ENCODE measurements at places on chromosomes 2 and 18. TPM values are rescaled to one million over a fixed set of nuclear protein-coding genes. Genes with fewer than 3 reads are reported as not detected.

The IL1RL1 gene
- not detected for total RNA-seq

The PER2 gene
- total RNA-seq: 7.5 TPM

GRCh38 chr2:144511937-144512336, 8.0 kb downstream of the ZEB2 start:
- DNase-seq: peak; percentile 24
- peak overlapping the region; percentile 98 for H3K27ac ChIP-seq
- peaks cover 38% of the 10 kb centered on the region for H3K36me3 ChIP-seq
- peaks cover 65% of the 10 kb centered on the region for H3K4me1 ChIP-seq
- H3K4me3 ChIP-seq: peak overlapping the region; percentile 66

DNA sequence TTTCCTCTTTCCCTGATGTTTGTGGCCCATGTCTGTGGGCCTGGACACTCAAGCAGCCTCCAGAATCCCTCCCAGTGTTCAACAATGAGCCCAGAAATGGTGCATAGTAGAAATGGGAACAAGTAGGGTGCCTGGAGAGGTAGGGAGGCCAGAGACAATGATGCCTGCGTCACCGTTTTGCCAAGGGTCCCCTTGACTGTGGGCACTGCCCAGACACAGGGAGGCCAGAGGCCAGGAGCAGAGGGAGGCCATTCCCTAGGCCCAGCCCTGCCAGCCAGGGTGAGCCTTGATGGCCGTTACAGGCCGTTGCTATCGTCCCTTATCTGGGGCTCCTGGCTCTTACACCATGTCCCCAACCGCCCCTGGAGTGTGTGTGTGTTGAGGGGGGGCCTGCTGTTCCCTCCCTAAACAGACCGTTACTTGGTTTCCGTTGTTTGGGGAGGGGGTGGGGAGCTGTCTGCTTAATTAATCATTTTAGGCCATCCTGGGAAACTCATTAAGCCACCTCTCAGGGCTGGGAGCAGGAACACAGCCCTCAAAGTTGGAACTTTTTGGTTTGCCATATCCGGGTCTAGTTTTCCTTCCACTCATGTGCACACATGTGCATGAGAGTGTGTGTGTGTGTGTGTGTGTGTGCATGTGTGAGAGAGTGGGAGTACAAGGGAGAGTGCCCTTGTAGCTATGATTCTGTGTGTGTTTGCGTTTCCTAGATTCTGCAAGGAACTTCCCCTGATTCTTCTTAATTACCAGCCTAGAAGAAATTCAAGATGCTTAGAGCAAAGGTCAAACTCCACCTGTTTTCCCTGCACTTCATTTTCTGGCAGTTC, 135.2 kb upstream of the HAAO start:
- no peak for DNase-seq
- no peak overlapping the region for H3K4me3 ChIP-seq
- peaks cover 35% of the 10 kb centered on the region for H3K4me1 ChIP-seq
- H3K36me3 ChIP-seq: no peaks in the 10 kb centered on the region

DNA sequence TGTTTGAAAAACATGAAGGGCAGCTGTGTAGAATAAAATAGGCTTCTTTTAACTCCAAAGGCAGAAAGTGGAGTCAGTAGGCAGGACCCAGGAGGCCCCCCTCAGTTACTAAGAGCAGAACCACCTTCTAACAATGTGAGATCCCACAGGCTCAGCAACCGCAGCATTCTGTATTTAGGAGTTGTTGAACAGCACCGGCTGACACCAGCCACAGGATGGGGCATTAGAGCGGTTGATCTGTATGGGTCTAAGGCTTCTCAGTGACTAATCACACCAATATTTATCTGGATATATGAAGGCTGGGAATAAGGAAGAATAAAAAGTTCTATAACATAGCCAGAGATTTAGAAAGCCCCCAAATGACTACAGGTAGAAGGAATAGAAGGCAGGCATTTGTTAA, 51.7 kb downstream of the MYO5B start:
- H3K27ac ChIP-seq: no peak overlapping the region
- no peaks in the 10 kb centered on the region for H3K4me1 ChIP-seq

- no peak for DNase-seq
- H3K27ac ChIP-seq: no peak overlapping the region
- H3K36me3 ChIP-seq: no peaks in the 10 kb centered on the region
- H3K4me1 ChIP-seq: no peaks in the 10 kb centered on the region
- H3K4me3 ChIP-seq: no peak overlapping the region
- peaks cover 56% of the 10 kb centered on the region for H3K27me3 ChIP-seq
Observed at GRCh38 chr18:33581856-33582255, 3.8 kb downstream of the ASXL3 start.

The PJVK gene
- 1.9 TPM for total RNA-seq

DNA sequence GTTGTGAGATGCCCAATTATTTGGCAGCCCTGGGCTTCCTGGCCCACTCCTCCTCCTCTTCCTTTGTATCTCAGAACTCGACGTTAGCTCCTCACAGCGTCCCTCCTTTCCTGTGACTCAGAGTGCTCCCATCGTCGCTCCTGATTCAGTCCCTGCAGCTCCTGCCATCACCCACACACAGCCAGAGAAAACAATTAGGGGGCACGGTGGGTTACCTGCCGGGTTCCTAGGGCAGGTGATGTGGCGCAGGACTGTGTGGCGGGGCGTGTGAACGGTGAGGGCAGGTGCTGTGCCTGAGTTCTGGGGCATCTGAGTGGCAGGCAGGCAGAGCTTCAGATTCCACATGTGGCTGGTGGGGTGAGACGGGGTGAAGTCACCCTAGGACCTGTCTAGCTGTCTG, 42.6 kb downstream of the GLI2 start:
- no peak overlapping the region for H3K4me3 ChIP-seq
- H3K4me1 ChIP-seq: peaks cover 23% of the 10 kb centered on the region
- no peaks in the 10 kb centered on the region for H3K36me3 ChIP-seq
- H3K27ac ChIP-seq: no peak overlapping the region
- no peak for DNase-seq

The SALL3 gene
- not detected for total RNA-seq

GRCh38 chr18:57057890-57058289, 89.0 kb upstream of the BOD1L2 start:
- no peaks in the 10 kb centered on the region for H3K36me3 ChIP-seq
- peaks cover 35% of the 10 kb centered on the region for H3K27me3 ChIP-seq
- H3K4me3 ChIP-seq: no peak overlapping the region
- H3K4me1 ChIP-seq: no peaks in the 10 kb centered on the region
- DNase-seq: no peak

- H3K27me3 ChIP-seq: no peaks in the 10 kb centered on the region
- DNase-seq: no peak
- H3K4me3 ChIP-seq: no peak overlapping the region
- peaks cover under 1% of the 10 kb centered on the region for H3K4me1 ChIP-seq
- H3K36me3 ChIP-seq: no peaks in the 10 kb centered on the region
- no peak overlapping the region for H3K27ac ChIP-seq
Observed at GRCh38 chr2:65630643-65631042, 198.2 kb upstream of the SPRED2 start.

The DSG2 gene
- not detected for total RNA-seq

- H3K27me3 ChIP-seq: no peaks in the 10 kb centered on the region
- no peak overlapping the region for H3K27ac ChIP-seq
- no peak for DNase-seq
- no peaks in the 10 kb centered on the region for H3K4me1 ChIP-seq
- H3K36me3 ChIP-seq: no peaks in the 10 kb centered on the region
- H3K4me3 ChIP-seq: no peak overlapping the region
Observed at GRCh38 chr2:182883451-182883850, 17.0 kb upstream of the FRZB start.

- H3K27ac ChIP-seq: no peak overlapping the region
- H3K4me3 ChIP-seq: no peak overlapping the region
- H3K27me3 ChIP-seq: no peaks in the 10 kb centered on the region
Observed at GRCh38 chr18:63431180-63431579, 8.9 kb upstream of the VPS4B start.

The RAB27B gene
- total RNA-seq: not detected

DNA sequence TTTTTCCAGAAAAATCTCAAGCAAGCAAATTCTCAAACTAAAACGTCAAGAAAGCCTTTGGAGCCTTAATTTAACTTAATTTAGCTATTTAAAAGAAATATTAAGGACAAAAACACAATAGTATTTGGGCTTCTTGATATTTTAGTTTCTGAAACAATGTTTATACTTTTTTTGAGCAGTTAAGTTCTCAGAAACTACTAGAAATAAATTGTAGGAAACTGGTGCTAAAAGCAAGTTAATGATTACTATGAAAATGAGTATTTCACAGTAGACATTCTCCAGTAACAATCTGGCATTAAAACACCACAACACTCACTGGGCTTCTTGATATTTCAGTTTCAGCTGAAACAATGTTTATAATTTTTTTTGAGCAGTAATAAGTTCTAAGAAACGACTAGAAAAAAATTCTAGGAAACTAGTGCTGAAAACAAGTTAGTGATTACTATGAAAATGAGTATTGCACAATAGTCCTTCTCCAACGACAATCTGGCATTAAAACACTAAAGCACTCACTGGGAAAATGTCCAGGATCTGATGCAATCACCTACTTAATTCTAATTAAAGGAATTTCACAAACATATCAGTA, 45.1 kb downstream of the TRAK2 start:
- DNase-seq: peak; percentile 80
- peak overlapping the region; percentile 38 for H3K4me3 ChIP-seq
- no peaks in the 10 kb centered on the region for H3K27me3 ChIP-seq
- H3K4me1 ChIP-seq: peaks cover 62% of the 10 kb centered on the region

The C2orf81 gene
- 1.6 TPM for total RNA-seq

GRCh38 chr2:1168846-1169245, 218.2 kb downstream of the SNTG2 start:
- no peaks in the 10 kb centered on the region for H3K4me1 ChIP-seq
- DNase-seq: no peak
- H3K4me3 ChIP-seq: no peak overlapping the region

GRCh38 chr18:50816419-50817166, 3.2 kb downstream of the MRO start:
- no peak for DNase-seq
- no peak overlapping the region for H3K4me3 ChIP-seq
- peaks cover 20% of the 10 kb centered on the region for H3K4me1 ChIP-seq
- no peaks in the 10 kb centered on the region for H3K36me3 ChIP-seq
- no peak overlapping the region for H3K27ac ChIP-seq
- no peaks in the 10 kb centered on the region for H3K27me3 ChIP-seq
